ENCODE measurements at places on chromosomes 4 and X. TPM values are rescaled to one million over a fixed set of nuclear protein-coding genes. Genes with fewer than 3 reads are reported as not detected.

Gene VCX3B
- not detected for total RNA-seq

Gene GAR1
- 30.8 TPM for total RNA-seq

Gene RBM10
- total RNA-seq, result 41.2 TPM

Gene EDA2R
- not detected for total RNA-seq

Gene USP17L25
- not detected for total RNA-seq

Gene TMSB15A
- total RNA-seq, result not detected

Gene GPR82
- not detected for total RNA-seq

GRCh38 chr4:95290702-95291101 is 258.1 kb downstream of the UNC5C start:
- DNase-seq, result no peak

GRCh38 chr4:88467392-88467791 is 10.5 kb downstream of the HERC5 start:
- no peak for DNase-seq

GRCh38 chrX:91435395-91435794 is 756 bp downstream of the PABPC5 start:
- no peak for DNase-seq

DNA sequence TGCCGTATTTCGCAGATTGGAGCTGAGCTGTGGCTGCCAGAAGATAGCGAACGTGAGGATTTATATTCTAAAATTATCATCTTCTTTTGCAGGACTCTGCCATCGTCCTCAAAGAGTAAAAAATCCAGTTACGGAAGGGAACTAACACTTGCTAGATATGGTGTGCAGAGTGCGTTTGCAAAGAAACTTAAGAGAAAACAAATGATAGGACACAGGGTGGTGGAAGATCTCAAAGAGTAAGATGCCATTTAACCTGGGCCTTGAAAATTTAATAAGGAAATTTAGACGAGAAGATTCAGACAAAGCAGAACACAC is 566 bp downstream of the LARP7 start:
- DNase-seq, result no peak

- no peak for DNase-seq
Measured at GRCh38 chrX:135328421-135329005, 19.2 kb downstream of the ETDC start.

DNA sequence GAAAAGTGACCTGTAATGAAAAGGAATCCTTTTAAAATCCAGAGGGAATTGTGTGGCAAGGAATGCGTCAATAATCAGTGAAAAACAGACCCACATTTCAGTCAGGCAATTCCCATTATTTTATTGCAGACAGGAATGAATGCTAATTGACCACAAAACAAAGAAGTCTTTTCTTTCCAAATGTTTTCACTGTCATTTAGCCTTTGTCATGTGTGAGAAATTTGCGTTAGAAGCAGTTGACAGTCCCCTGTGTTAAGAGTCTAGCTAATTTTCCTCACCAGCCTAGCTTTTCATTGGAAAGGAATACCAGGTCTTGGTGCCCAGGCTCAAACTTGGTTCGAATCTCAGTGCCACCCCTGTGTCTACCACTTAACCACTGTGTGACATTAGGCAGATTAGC is 83.4 kb downstream of the KIT start:
- DNase-seq, result no peak

DNA sequence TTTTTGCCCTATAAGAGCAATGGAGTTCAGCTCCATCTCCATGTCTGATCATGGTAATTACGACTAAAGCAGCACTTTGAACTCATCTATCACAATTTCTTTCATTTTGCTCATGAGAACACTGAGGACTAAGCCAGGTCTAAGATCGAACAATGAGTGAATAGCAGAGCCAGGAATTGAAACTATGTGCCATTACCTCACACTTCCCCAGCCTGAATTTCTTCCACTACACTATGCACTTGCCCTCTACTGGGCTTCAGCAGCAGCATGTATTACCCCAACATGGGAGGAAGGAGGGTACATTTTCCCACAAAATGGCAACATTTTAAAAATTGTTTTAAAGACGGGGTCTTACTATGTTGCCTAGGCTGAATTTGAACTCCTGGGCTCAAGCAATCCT is 274.7 kb upstream of the FGF13 start:
- DNase-seq, result no peak

DNA sequence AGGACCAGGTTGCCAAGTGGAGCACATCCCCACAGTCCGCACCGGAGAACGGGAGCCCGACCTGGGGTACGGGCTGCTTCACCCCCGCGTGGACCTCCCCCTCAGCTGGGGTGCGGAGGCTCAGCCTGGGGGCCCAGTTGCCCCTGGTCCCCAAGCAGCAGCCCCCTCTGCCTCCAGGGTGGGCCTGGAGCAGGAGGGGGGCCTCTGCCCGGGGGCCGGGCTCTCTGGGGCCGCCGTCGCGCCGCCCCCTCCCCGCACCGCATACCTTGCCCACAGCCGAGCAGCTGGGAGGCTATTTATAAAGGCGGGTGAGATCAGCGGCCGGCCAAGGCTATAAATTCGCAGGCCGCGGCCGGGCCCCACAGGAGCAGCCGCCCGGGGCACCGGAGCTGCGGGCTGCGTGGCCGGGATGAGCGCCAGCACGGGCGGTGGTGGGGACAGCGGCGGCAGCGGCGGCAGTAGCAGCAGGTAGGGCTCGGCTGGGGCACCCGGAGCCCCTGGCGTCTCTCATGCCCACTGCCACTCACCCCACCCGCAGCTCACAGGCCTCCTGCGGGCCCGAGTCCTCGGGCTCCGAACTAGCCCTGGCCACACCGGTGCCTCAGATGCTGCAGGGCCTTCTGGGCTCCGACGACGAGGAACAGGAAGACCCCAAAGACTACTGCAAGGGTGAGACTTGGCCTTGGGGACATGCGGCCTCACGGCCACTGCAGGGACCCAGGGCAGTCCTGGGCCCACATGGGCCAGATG is at the start of gene SRPK3:
Gene SRPK3, plus strand, starts transcription at position 364 of the 750 bp plus-strand sequence. Its CDS starts 46 bp downstream, at position 410.
- no peak for DNase-seq

- no peak for DNase-seq
Measured at GRCh38 chr4:40455340-40455902, 120.3 kb downstream of the CHRNA9 start.

- no peak for DNase-seq
Measured at GRCh38 chr4:112853662-112854256, 195.7 kb upstream of the ANK2 start.

DNA sequence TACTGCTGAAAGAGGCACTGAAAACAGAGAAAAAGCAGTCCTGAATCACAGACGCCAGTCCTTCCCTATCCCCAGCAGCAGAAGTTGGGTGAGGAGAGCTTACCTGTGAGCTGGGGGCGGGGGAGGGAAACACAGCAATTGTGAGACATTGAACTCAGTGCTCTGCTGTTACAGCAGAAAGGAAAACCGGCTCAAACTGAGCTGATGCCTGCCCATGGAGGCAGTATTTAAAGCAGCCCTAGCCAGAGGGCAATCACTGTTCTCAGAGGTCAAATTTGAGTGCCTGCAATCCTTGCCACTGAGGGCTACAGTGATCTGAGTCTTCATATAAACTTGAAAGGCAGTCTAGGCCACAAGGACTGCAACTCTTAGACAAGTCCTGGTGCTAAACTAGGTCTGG is 220.7 kb downstream of the GRXCR1 start:
- no peak for DNase-seq

- no peak for DNase-seq
Measured at GRCh38 chr4:89863533-89863932, 26.6 kb upstream of the SNCA start.

GRCh38 chr4:185396724-185397385 is at the start of gene ANKRD37:
TSS of gene ANKRD37 (plus strand) at chr4:185396841. CDS start at chr4:185396924, 83 bp downstream.
- peak; percentile 60 for DNase-seq

- DNase-seq, result no peak
Measured at GRCh38 chr4:113541933-113542332, 219.6 kb downstream of the CAMK2D start.

DNA sequence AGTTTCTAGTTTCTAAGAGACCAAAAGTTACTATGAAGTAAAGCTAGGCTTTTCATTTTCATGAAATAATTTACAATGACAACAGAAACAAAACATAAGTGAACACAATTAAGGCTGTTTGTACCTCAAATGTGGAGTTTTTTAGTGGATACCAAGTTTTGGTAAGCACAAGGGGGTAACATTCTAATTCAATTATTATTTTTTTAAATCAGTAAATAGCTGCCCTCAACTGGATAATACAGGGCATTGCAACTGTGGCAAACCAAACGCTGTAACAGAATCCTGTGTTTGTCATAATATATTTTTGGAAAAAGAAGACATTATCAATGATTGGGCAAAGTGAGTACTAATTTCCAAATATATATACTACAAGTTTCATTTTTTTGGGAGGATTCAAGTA is 150.3 kb downstream of the FBXW7 start:
- DNase-seq, result no peak

DNA sequence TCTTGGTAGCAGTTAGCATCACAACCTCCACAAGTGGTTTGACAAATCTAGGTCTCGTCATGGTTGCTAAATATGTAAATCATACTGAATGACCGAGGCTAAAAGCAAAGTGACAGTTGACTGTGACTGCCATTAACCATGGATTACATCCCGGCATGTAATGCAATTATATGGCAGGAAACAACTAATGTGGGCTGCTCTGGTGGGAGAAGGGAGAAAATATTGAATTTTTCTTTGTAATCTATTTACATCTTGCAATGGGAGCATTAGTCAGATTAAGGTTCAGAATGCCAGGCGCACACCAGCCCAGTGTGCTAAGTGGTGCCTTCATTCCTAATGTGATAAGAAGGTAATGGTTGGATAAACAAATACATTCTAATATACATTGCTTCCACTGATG is 35.8 kb downstream of the UNC5C start:
- no peak for DNase-seq

DNA sequence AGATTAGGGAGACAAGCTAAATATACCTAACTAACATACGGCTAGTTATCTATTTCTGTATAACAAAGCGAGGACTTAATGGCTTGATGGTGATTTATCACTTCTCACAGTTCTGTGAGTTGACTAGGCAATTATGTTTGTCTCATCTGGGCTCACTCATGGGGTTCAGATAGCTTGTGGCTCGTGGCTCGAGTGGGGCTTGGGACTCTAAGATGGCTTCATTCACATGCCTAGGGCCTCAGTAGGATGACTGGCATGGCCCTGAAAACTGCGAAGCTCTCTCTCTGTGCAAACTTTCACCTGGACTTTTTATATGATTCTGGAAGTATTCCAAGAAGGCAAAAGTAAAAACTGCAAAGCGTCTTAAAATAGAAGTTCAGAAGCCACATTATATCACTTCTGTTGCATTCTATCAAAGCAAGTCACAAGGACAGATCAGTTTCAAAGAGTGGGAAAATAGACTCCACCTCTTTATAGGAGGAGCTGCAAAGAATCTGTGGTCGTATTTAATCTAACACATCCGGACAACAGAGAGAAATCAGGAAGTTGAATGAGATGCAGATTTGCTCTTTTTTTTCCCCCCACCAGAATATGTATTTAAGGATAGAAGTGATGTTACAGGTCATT is 491.2 kb downstream of the INPP4B start:
- no peak for DNase-seq

- no peak for DNase-seq
Measured at GRCh38 chr4:65819192-65819591, 148.9 kb upstream of the EPHA5 start.

DNA sequence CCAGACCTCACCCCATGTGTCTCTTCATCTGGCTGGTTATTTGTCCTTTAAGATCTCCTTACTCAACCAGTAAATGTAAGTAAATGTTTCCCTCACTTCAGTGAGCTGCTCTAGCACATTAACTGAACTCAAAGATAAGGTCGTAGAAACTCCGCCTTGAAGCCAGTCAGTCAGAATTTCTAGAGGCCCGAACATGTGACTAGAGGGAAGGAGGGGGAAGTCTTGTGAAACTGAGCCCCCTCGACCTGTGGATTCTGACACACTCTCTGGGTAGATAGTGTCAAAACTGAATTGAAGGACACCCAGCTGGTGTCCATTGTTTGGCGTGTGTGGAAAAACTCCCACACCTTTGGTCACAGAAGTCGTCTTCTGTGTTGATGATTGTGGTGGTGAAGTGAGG is 933.9 kb downstream of the ADGRL3 start:
- no peak for DNase-seq

DNA sequence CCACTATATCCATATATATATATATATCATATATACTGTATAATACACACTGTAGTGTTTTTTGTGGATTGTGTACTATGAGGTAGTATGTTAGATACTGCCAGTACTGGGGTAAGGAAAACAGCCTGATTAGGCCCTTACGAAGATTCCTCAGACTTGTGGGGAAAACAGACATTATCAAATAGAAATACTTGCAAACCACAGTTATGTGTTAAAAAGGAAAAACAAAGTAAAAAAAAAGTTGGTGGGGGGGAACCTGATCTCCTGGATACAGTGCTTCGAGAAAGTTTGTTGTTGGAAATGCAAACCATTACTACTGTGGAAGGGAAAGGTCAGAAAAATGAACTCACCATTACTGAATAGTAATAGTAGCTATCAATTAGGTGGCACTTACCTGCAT is 53.0 kb downstream of the PKD2 start:
- DNase-seq, result no peak

GRCh38 chr4:128819082-128819742 is 9.7 kb downstream of the JADE1 start:
- no peak for DNase-seq

GRCh38 chr4:185886832-185887524 is 75.0 kb upstream of the SORBS2 start:
- DNase-seq, result no peak

DNA sequence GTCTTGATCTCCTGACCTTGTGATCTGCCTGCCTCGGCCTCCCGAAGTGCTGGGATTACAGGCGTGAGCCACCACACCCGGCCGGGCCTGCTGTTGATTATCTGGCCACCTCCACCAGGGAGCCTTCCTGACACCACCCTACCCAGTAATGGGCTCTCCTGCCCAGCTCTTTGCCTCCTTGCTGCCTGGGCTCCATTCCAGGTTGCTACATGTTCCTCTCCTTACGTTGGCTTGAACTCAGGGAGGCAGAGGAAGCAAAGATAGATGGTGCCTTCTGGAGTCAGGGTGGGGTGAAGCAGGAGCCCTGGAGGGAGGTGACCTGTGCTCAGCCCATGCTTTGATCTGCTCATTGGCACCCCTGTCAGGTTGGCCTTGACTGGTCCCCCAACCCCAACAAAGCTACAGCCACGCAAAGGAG is 26.3 kb downstream of the FLNA start:
- DNase-seq, result no peak

DNA sequence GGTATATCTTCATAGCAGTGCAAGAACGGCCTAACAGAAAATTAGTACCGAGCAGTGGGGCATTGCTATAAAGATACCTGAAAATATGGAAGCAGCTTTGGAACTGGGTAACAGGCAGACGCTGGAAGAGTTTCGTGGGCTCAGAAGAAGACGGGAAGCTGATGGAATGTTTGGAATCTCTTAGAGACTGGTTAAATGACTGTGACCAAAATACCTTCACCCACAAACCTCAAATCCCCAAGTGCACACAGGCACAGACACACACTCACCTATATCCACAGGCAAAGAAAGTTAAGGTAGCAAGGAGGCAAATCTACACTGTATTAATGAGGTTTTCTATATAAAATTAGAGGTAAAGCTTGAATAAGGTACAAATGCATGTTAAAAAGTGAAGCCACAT is 14.6 kb upstream of the SPRY1 start:
- no peak for DNase-seq

Measured in Caco-2 (cell line).